Effector CD4-positive, alpha-beta T cell (primary cell): ENCODE measurements at places on chromosomes 11 and 22.

DNA sequence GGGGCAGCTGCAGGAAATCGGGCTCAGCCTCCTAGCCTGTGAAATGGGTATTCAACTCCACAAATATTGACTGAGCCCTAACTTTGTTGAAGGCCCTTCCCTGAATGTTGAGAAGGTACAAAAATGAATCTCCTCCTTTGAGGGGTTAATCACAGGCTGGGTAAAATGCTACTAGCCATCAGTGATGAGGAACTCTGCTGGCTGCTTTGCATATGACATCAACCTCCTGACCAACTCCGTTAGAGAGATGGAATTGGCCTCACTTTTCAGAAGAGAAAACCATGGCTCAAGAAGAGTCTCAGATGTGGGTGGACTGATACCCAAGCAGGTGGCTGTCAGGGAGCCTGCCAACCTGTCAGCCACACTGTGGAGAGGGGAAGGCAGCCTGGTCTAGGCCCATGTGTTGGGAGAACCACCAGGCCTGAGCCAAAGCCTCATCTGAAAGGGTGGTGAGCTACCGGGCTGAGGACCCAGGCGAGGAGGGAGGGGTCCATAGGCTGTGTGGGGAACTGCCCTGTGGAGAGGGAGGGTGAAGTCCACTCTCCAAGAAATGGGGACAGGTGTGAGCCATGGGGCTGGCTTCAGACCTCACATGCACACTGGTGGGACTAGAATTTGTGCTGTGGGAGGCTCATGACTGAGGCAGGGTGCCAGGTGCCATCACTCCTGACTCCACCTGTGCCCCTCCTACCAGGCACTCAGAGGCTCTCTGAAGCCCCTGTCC is 11.8 kb downstream of the CDCA5 start:
- DNase-seq: no peak

DNA sequence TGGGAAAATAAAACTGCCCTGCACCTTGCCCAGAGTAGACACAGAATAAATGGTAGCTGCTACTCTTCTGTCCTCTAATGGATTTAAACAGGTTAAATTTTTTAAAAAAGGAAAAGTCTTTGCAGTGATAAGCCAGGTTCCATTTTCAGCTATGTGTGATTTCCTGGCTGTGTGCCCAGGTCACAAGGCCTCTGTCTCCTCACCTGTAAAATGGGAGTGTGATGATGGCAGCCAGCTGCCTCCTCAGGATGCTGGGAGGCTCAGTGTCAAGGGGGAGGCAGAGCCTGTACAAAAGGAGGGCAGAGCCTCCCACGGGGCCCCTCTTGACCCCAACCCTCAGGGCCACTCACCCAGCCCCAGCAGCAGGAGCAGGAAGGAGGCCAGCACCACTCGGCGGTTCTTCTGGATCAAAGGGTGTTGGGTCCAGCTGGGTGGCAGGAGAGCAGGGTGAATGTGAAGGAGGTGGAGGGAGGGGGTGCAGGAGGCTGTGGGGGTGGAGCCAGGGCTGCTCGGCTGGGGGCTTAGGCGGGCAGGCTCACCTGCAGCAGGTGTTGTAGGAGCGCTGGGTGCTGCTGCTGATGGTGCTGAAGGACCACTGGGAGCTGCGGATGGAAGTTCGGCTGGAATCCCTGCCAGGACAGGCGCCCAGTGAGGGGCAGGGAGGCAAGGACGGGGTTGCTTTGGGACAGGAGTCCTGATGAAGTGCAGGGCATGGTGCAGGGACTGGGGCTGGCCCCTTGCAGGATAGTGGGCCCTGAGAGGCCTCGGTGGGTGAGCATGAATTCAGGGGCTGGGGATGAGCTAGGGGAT is 1.9 kb downstream of the TMEM134 start:
- no peak for DNase-seq

GRCh38 chr22:43200555-43200954 is 13.6 kb upstream of the TTLL12 start:
- no peak for DNase-seq

- no peak for DNase-seq
These were observed 102.1 kb upstream of the FAT3 start for GRCh38 chr11:92122561-92122960.

- no peak for DNase-seq
These were observed 13.7 kb downstream of the PACS1 start for GRCh38 chr11:66083767-66084166.

DNA sequence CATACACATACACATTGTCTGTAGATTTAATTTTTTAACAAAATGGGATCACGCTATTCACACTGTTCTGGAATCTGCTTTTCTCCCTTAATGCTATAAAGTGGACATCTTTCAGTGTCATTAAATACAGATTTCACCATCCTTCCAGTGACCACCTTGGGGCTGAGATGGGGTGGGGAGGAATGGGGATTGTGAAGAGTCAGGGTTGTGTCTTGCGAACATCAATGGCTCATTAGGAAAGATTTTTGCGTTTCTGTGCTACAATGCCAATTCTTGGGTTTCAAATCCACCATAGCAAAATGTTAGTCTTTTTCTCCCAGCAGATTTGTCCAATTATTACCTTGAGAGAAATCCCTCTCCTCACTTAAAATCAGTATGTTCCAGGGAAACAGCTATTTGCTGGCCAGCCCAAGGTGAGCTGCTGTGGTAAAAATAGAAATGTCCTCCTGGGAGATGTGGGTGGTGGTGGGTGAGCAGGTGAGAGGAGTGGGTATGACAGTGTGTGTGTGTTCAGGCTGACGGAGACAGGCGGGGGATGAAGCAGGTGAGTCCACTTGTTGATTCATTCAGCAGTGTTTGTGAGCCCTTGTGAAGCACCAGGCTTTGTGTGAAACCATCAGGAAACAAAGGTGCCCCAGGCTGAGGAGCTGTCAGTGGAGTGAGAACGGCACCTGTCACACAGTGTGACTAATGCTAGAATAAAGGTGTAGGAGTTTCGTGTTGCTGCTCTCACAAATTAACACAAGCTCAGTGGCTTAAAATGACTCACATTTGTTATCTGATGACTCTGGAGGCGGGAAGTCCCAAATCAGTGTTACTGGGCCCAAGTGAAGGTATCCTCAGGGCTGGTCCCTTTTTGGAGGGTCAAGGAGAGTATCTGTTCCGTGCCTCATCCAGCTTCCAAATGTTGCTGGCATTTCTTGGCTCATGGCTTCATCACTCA is 1.7 kb upstream of the CBX6 start:
- DNase-seq: peak; percentile 59

DNA sequence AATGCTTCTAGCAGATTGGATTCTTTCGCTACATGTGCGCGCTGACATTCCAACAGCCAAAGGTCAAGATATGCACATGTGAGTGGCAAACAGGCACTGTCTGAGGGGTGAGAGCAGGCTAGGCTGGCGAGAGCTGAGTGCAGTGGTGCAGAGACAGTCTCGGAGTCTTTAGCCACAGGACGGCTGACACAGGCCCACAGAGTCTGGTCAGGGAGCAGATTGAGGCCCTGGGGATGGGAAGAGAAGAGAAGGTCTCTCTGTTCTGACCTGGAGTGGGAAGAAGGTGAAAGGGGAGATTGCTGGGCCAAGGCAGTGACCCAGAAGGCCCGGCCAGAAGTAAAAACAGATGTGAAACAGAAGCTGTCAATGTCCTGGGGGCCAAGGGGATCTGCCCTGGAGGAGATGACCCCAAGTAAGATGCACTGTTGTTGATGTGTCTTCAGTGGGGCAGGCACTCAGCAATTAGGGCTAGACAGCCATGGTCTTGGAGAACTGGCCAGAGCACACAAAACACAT is 197.8 kb downstream of the ETS1 start:
- no peak for DNase-seq

DNA sequence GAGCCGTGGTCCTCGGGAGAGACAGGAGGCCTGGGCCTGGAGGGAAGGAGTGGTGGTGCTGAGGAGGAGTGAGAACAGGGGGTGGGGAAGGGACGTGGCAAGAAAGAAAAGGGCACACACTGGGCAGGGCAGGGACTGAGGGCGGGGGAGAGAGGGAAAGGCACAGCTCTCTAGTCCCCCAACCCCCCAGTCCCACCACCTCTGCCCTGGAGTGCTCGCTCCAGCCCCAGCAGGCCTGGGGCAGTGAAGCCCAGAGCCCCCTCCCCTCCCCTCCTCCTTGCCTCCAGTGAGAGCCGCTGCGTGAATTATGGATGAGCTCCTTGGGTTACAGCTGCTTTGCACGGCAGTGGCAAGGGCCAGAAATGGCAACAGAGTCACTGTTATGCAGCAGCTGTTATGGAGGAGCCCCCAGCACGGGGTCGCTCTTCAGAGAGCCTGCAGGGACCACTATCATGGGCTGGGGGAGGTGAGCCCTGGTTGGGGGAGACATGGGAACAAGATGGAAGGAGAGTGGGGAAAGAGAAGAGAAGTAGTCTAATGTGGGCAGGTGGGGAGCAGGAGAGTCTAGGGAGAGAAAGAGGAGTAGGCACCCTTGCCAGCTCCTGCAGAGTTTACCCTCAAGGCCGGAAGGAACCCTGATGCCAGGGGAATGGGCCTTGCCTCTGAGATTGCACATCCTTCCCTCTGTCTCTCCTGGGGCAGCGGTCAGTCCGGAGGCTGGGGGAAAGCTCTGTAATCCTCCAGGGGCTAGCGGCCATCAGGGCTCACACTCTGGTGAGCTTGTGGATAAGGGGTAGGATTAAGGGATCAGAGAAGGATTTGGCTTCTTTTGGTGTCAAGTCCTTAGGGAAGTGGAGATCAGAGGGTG is 3.6 kb downstream of the RTN4RL2 start:
- DNase-seq: no peak

DNA sequence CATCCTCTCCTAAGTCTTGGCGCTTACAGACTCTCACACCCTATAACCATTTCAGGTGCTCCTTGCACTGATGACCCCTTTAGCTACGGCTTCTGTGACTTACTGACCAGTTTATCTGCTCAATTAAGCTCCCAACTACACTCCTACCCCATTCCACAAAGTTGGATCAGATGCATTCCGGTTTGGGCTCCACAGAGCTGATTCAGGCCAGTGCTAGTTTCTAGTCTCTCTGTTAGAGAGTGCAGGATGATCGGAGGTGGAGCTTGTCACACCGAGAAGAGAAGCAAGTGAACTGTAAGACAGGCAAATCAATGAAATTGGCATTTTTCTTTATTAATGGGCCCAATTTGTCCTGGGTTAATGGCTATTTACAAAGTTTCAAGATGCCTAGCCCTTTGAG is 436.8 kb upstream of the CADM1 start:
- DNase-seq: no peak

DNA sequence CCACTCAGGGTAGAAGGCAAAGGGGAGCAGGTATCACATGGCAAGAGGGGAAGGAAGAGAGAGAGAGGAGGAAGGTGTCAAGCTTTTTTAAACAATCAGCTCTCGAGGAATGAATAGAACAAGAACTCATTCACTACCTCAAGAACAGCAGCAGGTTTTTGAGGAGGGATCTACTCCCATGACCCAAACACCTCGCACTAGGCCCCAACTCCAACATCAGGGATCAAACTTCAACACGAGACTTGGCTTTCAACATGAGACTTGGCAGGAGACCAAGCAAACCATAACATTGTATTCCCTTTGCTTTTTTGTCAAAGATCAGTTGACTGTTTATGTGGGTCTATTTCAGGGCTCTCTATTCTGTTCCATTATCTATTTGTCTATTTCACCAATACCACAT is 26.9 kb upstream of the APOBEC3A start:
- DNase-seq: no peak

- DNase-seq: no peak
These were observed 4.0 kb upstream of the C22orf31 start for GRCh38 chr22:29065468-29066190.

GRCh38 chr11:11034476-11034875 is 176.6 kb upstream of the ZBED5 start:
- DNase-seq: no peak

DNA sequence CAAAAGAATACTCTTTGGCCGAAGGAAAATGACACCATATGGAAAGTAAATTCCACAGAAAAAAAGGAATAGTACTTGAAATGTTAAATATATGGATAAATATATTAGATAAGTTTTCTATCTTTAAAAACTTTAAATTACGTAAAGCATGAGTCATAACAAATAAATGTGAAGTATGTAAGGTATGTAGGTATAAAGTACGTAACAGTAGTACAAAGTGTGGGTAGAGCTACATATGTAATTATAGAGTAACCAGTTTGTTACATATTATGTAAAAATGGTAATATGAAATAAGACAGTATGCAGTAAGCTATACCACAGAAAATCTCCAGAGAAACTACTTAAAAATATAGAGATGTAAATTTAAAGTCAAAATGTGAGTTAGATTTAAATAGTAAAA is 582.3 kb upstream of the CHORDC1 start:
- DNase-seq: no peak

DNA sequence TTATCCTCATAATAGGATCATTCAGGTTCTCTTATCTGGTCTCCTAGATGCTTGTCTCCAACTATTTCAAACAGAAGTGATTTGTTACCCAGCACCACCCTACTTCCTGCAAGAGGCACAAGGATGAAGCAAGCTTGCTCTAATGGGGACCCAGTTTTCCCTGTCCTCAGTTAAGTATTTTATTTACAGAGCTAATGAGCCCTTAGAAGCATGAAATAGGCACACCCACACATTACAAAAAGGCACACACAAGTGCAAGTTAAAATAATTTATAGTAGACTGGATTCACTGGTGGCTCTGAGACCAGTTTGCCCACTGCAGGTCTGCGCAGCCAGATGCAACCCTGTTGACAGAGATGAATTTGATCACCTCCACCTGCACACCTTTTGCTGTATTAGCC is 167.5 kb downstream of the KIRREL3 start:
- no peak for DNase-seq

DNA sequence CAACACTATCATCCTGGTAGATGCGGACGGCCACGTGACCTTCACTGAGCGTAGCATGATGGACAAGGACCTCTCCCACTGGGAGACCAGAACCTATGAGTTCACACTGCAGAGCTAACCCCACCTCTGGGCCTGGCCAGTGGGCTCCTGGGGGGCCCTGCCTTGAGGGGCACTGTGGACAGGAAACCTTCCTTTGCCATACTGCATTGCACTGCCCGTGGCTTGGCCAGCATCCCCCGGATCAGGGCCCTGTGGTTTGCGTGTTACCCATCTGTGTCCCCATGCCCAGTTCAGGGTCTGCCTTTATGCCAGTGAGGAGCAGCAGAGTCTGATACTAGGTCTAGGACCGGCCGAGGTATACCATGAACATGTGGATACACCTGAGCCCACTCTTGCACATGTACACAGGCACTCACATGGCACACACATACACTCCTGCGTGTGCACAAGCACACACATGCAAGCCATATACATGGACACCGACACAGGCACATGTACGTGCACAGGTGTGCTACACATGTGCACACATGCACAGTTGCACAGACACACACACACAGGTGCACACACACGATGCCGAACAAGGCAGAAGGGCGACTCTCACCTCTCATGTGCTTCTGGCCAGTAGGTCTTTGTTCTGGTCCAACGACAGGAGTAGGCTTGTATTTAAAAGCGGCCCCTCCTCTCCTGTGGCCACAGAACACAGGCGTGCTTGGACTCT is 15.3 kb upstream of the DGCR8 start:
- DNase-seq: no peak
